Stomach (tissue), 19 donors: ENCODE measurements at places on chromosomes 12 and 14. TPM values are rescaled to one million over a fixed set of nuclear protein-coding genes. Genes with fewer than 3 reads are reported as not detected.

Gene ACAD10
- 32.1 TPM for total RNA-seq

Gene FOXM1
- 23.2 TPM for total RNA-seq

Gene KRT77
- not detected for total RNA-seq

Gene TMEM229B
- total RNA-seq, result 15.6 TPM

Gene XRCC3
- total RNA-seq, result 28.1 TPM

Gene IGF1
- total RNA-seq, result 14.5 TPM

Gene LPAR5
- total RNA-seq, result 5.8 TPM

Gene TMEM30B
- 17.4 TPM for total RNA-seq

Gene TMEM121
- 2.0 TPM for total RNA-seq

Gene CAPZA3
- 1.8 TPM for total RNA-seq

Gene SDR9C7
- not detected for total RNA-seq

Gene DAO
- total RNA-seq, result not detected

Gene SIX1
- total RNA-seq, result 8.0 TPM

Gene DNAH10
- not detected for total RNA-seq

Gene CD69
- 2.2 TPM for total RNA-seq

Gene NTF3
- not detected for total RNA-seq

Gene SLCO1A2
- not detected for total RNA-seq
